Kidney epithelial cell (primary cell): ENCODE measurements at places on chromosomes 1 and 21.

DNA sequence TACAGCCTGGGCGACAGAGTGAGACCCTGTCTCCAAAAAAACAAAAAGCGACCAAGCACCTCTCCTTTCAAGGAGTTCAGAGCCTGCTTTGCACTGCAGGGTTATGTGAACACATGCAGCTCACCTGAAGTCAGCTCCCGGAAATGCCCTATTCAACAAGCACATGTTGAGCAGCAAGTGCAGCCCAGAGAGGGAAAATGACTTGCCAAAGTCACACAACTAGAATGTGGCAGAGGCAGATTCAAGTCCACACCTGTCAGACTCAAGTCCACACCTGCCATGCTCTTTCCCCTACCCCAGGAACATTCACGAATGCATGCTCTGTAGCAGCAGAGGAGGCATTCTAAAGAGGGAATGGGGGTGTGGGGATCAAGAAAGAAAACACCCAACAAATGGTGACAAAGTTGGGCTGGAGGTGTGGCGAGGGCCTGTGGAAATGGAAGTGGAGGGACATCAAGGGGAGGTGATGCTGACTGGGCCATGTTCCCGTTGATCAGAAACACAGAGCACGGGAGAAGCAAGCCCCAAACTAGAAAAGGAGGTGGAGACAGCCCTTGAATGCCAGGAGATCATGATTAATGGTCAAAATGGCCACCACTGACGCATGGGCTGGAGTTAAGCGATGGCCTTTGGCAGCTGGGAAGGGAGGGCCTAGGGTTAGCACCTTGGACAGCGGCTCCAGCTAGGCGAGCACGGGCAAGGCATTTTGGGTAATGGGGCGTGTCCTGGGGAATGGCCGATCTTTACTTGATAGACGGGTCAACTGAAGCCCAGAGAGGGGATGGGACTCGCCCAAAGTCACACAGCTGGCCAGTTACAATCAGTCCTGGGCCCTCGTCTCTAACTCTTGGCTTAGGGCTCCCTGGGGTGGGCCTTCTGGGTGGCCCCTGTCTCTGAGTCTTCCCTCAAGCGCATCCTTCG is 21.5 kb downstream of the RAP1GAP start:
- no peak for DNase-seq

- no peak for DNase-seq
These were observed 8.1 kb upstream of the PSRC1 start for GRCh38 chr1:109290998-109291397.

- no peak for DNase-seq
These were observed 12.0 kb downstream of the PKP1 start for GRCh38 chr1:201295346-201295745.

GRCh38 chr1:10479296-10479695 is 4.5 kb downstream of the PEX14 start:
- DNase-seq: no peak

GRCh38 chr1:29829448-29830344 is 593.4 kb downstream of the PTPRU start:
- no peak for DNase-seq

DNA sequence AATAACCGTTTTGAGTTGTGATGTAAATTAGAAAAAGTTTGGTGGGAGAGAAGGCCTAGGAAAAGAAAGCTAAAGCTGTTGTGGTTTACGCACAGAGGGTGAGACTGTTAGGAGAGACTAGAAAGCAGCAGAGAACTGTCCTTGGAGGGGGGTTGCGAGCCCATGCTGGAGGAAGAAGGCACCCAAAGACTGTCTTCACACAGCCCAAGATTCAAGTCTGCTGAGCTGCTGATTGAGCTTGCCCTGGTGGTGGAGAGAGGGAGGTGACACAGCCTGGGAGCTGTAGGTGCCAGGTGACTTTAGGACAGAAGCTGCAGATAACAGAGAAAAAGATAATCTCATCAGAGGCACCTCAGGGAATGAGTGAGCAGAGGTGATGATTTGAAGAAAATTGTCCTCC is 18.3 kb upstream of the TLR5 start:
- no peak for DNase-seq

DNA sequence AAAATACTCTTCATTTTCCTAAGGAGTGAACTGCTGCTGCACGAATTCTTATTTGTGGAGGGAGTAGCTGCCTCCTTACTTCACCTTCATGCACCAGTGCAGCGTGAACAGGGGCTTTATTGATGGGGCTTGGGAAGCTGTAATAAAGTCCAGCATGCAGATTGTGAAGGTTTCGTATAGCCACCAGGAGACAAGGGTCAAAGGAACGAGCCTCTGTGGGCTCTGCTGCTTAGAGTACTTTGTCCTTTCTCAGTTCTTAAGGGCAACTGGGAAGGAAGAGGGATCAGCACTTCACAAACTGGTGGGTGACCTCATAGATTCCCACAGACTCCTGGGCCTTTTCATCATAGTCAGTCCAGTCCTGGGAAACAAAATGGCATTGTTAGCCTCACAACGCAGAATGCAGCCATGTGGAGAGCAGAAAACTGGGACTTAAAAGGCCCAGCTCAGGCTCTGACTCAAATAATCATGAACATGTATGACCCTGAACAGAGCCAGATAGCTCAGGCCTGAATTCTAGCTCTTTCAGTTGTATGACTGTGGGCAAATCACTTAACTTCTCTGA is 6.0 kb downstream of the CZIB start:
- no peak for DNase-seq

- no peak for DNase-seq
These were observed 157.4 kb downstream of the GPR52 start for GRCh38 chr1:174605198-174605597.

GRCh38 chr21:38679534-38679933 is 126.2 kb upstream of the ETS2 start:
- peak; percentile 25 for DNase-seq

- no peak for DNase-seq
These were observed 21.0 kb downstream of the MMEL1 start for GRCh38 chr1:2611621-2612437.

DNA sequence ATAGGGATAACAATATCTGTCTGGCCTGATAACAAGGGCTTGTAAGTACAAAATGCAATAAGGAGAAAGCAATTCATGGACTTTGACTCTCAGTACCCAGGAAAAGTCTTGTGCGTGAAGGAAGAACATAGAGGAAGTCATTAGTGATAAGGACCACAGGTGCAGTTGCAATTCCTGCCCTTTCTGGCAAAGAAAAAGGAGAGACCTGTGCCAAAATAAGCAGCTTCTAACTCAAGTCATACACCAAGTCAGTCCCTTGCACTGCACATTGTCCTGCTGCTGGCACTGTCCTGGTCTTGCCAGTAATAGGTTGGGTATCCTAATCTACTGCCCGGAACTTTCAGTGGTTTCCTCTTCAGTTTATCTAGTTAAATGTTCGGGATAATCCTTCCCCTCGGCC is 14.8 kb upstream of the SOD1 start:
- DNase-seq: no peak

DNA sequence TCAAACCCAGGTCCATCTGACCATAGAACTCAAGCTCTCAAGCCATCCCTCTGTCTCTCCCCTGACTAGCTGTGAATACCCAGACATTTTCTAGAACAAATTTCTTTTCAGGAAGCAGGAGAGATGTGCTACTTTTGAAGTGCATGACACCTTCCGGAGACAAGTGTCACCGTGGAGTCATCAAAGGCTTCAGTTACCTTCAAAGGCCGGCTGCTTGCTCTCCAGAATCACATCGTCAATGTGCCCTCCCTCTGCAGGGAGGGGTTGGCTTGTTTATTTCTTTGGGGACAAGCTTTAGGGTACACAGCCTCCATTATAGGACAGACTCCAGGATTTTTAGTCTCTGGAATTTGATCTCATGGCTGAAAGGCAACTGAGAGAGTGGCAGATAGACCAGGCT is 37.7 kb upstream of the IGSF21 start:
- DNase-seq: no peak

- peak; percentile 81 for DNase-seq
These were observed at the start of gene GNL2 for GRCh38 chr1:37595440-37596181. Gene GNL2 (minus strand): TSS chr1:37595937. CDS start chr1:37595822, 115 bp downstream.
